ENCODE measurements at places on chromosomes 13 and 19.

DNA sequence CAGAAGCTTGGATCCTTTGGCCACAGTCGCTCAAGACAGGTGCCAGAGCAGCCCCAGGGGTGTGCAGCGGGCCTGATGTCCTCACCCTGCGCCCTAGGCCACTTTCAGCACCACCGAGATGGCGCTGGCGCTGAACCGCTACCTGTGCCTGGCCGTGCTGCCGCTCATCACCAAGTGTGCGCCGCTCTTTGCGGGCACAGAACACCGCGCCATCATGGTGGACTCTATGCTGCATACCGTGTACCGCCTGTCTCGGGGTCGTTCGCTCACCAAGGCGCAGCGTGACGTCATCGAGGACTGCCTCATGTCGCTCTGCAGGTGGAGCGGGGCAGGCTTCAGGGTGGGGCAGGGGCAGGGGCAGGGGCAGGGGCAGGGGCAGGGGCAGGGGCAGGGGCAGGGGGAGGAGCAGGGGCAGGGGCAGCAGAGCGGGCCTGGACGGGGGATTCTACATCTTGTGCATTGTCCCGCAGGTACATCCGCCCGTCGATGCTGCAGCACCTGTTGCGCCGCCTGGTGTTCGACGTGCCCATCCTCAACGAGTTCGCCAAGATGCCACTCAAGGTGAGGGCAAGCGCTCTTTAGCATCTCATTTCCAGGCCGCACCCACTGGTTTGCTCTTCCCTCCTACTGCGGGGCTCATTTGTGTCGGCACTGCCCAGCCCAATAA, 69.1 kb downstream of the RYR1 start:
- no peak for DNase-seq

DNA sequence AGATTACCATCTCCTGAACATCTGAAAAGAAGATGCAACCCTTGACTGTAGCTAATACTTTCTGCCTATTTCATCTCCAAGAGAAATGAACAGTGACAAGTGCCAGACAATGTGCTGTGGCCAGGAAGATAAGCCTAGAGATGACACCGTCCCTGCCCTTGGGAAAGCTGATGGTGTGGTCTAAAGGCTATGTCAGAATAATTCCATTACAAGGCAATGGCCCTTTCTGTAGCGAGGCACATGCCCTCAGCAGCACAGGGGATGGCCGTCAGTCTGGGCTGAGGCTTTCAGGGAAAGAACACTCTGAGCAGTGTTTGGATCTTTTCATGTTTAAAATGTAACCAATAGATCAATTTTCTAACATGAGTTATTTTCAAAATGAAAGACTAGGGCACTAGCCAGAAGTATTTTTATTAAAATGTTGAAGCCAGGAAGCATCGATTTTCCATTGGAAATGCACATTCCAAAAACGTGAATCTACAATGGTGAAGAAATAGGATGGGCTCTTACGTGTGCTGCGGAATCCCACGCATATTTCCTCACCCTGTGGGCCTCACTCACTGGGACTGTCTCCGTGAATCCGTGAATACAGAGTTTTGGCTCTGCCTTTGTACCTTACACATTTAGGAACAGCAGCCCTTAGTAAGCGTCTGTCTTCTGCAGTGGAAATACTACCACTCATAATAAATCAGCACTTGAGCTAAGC, 22.0 kb downstream of the COL4A1 start:
- DNase-seq, result no peak

GRCh38 chr19:47663435-47663910, 49.7 kb upstream of the EHD2 start:
- no peak for DNase-seq

DNA sequence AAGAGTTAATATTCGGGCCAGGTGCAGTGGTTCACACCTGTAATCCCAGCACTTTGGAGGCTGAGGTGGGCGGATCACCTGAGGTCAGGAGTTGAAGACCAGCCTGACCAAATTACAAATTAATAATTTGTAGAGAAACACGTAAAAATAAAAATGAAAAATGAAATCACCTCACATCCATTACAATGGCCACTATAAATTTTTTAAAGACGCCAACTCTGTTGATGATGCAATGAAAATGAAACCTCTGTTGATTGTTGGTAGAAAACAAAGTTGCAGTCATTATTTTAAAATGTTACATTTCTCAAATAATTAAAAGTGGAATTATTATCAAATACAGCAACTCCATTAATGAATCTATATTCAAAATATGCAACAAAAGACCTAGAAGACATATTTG, 26.8 kb downstream of the ZNF100 start:
- no peak for DNase-seq

- no peak for DNase-seq
Observed at GRCh38 chr19:50383001-50383851, 921 bp upstream of the POLD1 start.

GRCh38 chr19:18131841-18132596, 20.9 kb upstream of the PIK3R2 start:
- no peak for DNase-seq

DNA sequence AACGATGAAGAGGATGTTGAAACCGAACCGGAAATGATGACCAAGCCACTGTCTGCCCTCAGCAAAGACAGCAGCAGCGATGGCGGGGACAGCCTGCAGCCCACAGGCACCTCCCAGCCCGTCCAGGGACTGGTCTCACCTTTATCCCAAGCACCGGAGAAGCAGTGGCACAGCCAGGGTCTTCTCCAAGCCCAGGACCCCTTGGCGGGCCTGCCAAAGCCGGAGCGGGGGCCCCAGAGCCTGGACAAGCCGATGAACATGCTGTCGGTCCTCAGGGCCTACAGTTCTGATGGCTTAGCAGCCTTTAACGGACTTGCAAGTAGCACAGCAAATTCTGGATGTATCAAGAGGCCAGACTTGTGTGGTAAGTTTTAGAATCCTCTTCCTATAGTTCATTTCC, 177.0 kb downstream of the ZNF536 start:
- no peak for DNase-seq

- no peak for DNase-seq
Observed at GRCh38 chr19:41551212-41551610, 24.8 kb upstream of the CEACAM21 start.

GRCh38 chr19:6065685-6066374, 44.5 kb downstream of the RFX2 start:
- peak; percentile 28 for DNase-seq

GRCh38 chr19:22735911-22736645, 47.9 kb downstream of the ZNF99 start:
- no peak for DNase-seq

GRCh38 chr13:35723053-35723461, 246.6 kb upstream of the MAB21L1 start:
- no peak for DNase-seq

GRCh38 chr19:16834747-16835146, 5.5 kb downstream of the SIN3B start:
- DNase-seq, result peak; percentile 17

- DNase-seq, result no peak
Observed at GRCh38 chr19:15015946-15016542, 33.2 kb upstream of the CASP14 start.

GRCh38 chr19:15779756-15780476, 7.5 kb upstream of the OR10H5 start:
- DNase-seq, result no peak

GRCh38 chr13:21256351-21256761, 79.9 kb downstream of the MRPL57 start:
- no peak for DNase-seq

- DNase-seq, result no peak
Observed at GRCh38 chr19:20351244-20351643, 184.2 kb downstream of the ZNF486 start.

- no peak for DNase-seq
Observed at GRCh38 chr13:91406619-91407018, 8.2 kb downstream of the GPC5 start.

- no peak for DNase-seq
Observed at GRCh38 chr19:19031891-19032290, 1.4 kb downstream of the SUGP2 start.

- DNase-seq, result no peak
Observed at GRCh38 chr13:57450356-57450755, 181.2 kb upstream of the PCDH17 start.

- DNase-seq, result peak; percentile 62
Observed at GRCh38 chr19:14048443-14049153, 13.3 kb downstream of the PALM3 start.

- no peak for DNase-seq
Observed at GRCh38 chr19:13908674-13909073, 2.7 kb downstream of the CC2D1A start.

- no peak for DNase-seq
Observed at GRCh38 chr13:45004096-45004495, 14.8 kb downstream of the GPALPP1 start.

GRCh38 chr13:80274643-80275042, 66.3 kb downstream of the SPRY2 start:
- DNase-seq, result no peak

DNA sequence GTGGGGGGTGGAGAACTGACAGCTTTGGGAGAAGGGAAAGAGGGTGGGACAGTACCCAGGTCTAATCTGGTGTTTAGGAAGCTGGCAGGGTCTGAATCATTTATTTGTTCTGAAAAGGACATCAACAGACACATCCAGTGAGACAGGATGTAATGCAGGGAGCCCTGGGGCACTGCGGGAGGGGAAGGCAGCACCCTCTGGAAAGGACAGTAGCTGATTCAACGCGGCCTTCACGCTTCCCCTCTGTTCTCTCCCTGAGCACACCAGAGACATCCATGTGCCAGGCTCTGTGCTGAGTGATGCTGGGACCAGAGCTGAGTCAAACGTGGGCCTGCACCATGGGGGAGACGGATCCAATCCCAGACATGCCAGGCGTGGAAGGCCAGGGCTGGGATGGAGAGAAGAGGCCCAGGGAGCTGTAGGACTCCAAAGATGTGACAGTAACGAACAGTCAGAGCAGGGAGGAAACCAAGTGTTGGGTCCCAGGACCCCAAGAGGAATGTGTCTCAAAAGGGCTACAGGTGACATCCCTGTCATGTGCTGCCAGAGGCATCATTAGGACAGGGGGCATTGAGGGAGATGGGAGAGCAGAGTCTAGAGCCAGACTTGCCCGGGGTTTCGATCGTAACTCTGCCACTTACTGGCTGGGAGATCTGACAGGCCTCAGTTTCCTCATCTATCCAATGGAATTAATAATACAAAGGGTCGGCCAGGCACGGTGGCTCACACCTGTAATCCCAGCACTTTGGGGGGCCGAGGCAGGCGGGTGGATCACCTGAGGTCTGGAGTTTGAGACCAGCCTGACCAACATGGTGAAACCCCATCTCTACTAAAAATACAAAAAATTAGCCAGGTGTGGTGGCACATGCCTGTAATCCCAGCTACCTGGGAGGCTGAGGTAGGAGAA, 1.7 kb downstream of the ETFB start:
- no peak for DNase-seq

GRCh38 chr13:74920920-74921319, 561.0 kb downstream of the TBC1D4 start:
- DNase-seq, result no peak

DNA sequence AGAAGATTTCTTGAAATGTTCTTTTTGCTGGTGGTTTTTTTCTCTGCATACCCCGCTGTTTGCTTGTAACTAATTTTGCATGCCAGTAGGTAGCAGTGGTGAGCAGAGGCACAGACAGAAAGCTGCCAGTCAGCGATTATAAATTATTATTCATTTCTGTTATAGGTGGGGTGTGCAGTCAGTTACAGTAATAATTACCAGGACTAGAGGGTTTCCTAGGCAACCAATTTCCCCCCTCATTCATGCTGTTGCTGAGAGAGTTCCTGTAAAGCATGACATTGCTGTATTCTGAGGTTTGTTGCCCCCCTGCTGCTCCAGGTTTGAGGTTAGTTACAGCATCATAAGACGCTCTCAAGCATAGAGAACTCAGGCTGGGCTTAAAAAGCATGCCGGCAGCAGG, 104.5 kb downstream of the URI1 start:
- no peak for DNase-seq

DNA sequence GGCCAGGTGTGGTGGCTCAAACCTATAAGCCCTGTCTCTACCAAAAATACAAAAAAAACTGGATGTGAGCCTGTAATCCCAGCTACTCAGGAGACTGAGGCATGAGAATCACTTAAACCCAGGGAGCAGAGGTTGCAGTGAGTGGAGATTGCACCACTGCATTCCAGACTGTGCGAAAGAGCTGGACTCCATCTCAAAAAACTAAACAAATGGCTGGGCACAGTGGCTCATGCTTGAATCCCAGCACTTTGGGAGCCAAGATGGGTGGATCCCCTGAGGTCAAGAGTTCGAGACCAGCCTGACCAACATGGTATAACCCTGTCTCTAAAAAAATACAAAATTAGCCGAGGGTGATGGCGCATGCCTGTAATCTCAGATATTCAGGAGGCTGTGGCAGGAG, 34.9 kb upstream of the ZNF83 start:
- DNase-seq, result no peak

- no peak for DNase-seq
Observed at GRCh38 chr13:75302071-75302698, 179.8 kb downstream of the TBC1D4 start.

GRCh38 chr13:103451656-103452055, 385.4 kb upstream of the SLC10A2 start:
- no peak for DNase-seq

DNA sequence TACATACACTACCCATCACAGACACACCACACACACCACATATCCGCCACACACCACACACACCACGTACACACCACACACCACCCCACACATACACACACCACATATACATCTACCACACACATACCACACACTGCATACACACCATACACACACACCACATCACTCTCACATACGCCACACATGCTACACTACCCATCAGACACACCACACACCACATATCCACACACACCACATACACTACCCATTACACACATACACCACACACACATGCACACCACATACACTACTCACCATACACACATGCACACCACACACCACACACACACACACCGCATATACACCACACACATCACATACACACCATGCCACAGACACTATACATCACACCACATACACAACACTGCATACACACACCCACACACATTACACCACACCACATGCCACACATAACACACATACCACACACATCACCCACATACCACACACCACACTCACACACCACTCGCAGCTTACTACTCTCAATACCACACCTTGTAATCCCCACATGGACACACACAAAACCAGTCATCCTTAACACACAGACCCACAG, 9.5 kb downstream of the ERFL start:
- no peak for DNase-seq

- DNase-seq, result no peak
Observed at GRCh38 chr19:7685546-7686445, 5.2 kb downstream of the TRAPPC5 start.

DNA sequence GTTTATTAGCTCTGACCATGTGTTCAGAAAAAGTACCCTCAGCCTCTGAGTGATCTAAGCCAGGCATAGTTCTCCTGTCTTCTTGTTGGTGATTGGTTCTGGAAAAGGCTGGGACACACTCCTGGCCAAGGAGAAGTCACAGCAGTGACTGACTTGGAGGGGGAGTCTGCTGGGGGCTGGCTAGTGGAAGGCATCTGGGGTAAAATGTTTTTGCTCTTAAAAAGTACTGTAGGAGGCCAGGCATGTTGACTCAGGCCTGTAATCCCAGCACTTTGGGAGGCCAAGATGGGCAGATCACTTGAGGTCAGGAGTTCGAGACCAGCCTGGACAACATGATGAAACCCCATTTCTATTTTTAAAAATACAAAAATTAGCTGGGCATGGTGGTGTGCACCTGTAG, 21.7 kb downstream of the FAM187B start:
- no peak for DNase-seq

All from stimulated activated CD4-positive, alpha-beta T cell treated with anti-CD3 and anti-CD28 coated beads, Interleukin-4, amount 100 ng/mL, for 48 hours (primary cell).